ENCODE measurements at places on chromosomes 5 and 9.

GRCh38 chr5:29193972-29194371, 1999.5 kb upstream of the CDH6 start:
- DNase-seq, result no peak

DNA sequence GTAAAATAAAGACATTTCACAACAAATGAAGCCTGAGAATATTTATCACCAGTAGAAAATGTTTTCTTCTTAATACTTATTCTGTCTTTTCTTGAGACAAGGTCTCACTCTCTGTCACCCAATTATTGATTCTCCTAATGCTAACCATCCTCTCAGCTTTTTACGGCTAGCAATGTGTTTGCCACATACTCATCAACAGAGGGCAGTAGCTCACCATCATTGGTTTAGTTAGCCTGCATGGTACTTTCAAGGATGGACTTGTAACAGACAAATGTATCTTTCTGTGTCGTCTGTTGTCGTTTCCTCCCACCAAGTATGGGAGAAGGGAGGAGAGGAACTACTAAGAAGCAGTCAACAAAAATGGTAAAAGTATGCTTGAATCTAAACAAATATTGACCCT, 5.9 kb upstream of the ACO1 start:
- DNase-seq, result no peak

GRCh38 chr5:78046006-78046405, 248.5 kb downstream of the AP3B1 start:
- no peak for DNase-seq

DNA sequence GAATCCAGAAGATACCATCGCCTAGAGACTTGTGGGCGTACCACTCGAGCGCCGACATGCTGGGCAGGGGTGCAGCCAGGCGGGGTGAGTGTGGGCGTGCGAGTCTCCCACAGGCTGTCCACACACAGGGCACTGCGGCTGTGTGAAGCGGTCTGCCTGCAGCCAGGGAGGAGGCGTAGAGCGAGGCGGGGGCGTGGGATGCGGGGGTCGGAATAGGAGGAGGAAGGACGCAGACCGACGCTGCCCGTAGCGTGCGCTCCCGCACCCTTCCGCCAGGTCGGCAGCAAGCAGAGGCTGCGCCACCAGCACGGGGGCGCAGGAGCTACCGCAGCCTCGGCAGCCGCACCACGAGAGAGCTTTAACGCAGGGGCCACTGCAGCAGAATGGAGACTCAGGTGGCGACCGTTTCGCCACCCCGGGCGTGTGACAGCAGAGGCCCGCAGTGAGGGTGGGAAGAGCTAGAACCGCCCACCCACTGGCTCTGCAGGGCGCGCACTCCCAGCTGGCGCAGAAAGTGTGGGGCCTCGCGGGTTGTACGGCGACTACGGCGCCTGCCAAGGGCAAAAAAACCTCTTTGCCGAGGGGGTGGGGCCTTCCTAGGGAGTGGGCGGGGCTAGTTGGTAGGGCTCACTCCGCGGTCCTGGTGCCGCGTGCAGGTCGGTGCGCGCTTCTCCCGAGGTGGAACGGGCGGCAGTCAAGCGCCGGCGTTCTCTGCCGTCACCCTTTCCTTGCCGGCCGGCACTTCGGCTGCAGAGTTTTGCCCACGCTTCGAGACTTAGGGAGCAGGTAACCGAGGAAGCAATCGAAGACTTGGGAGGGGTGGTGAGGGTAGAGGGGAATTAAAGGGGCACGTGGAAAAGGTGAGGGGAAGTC, at the start of the genes MBLAC2 and POLR3G:
TSS of gene MBLAC2 (minus strand) at position 537 of the 873 bp plus-strand sequence. CDS start at position 58, 479 bp downstream.
TSS of gene POLR3G (plus strand) at position 630 of the 873 bp plus-strand sequence. CDS start 10,704 bp downstream, outside the sequence.
- DNase-seq, result peak; percentile 59

DNA sequence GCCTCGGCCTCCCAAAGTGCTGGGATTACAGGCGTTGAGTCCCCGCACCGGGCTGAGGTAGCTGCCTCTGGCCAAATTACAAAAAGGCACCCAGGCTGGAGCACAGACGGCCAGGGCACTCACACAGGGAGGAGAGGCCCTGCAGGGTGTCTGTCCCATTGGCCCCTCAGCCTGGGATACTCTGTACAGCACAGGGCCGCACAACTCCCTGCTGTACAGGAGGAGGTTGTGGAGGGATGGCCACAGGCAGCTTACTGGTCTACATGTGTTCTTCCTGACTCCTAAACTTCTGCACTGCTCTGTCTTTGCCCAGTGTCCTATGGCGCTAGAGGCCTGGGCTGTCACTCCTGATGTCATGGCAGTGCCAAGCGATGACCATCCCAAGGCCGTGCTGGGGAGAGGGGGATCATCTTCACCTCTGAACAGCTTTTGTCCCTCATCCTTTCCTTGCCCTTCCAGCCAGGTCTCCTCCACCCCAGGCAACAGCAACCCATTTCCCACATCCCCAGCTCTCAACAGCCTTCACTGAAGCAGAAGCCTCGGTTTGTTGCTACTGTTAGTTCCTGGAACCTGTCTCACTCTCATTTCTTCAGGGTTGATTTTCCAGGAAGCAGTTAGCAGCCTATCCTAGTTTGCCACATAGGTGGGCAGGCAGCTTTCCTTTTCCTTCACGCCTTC, 1.8 kb upstream of the CNOT6 start:
- no peak for DNase-seq

DNA sequence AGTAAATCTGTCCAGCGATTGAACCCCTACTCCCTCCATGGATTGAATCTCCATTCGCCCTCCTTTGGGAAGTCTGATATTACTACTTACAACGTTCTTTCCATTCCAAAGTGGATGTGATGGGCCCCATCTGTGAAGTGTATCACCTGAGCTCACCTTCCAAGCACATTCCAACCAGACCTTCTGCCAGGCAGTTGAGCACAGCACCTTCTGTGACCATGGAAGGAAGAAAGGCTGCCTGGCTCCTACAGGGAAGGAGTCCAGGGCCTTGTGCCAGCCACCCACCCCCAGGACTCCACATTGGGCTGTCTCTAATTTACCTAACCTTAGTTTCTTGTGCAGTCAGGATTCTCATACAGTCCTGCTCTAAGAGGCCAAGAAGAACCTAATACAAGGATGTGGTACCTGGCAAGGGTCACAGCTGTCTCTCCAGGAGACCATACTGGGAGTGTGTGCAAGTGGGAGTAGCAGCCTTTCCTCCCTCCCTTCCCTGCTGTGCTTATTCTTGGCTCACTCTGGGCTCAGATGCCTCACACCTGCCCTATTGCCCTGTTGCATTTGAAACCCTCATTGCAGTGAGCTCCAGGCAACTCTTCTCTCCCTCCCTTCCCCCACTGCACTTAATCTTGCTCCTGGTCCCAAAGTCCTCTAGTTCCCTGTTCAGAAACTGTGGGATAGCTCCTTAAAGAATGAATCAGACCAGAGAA, 116.1 kb downstream of the NRG2 start:
- DNase-seq, result no peak

GRCh38 chr5:178685386-178686059, 44.9 kb downstream of the ZNF354A start:
- DNase-seq, result no peak

DNA sequence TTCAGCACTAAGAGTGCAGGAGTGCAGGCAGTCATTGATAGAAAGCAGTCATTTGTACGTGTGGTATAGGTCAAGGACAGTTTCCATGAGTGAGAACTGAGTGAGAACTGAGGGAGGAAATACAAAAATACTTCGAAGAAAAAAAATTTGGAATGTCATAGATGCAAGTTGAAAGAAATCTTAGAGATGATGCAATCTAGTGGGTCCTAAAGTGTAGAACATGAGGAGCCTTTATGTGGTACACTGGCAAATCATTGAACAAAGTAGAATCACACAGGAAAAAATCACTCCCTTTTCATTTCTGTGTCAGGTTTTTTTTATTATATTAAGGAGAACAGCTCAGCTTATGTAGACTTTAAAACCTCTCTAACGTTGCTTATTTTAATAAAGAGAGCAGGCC, 26.4 kb upstream of the SLC1A1 start:
- DNase-seq, result no peak

DNA sequence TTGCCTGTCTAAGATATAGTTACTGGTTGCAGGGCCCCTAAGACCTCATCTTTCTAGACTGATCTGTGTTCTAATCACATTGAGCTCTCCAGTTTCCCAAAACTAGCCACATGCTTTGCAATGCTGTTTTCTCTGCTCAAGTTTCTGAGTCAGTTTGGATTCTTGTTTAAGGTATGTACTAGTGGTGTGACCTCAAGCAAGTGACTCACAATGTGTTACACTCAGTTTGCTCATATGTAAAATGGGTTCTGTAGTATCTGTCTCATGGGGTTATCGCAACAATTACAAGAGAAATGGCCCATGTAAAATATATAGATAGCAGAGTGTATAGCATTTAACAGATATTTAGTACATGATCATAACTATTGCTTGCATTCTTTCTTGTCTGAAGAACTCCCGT, 153.1 kb upstream of the ELL2 start:
- DNase-seq, result no peak

DNA sequence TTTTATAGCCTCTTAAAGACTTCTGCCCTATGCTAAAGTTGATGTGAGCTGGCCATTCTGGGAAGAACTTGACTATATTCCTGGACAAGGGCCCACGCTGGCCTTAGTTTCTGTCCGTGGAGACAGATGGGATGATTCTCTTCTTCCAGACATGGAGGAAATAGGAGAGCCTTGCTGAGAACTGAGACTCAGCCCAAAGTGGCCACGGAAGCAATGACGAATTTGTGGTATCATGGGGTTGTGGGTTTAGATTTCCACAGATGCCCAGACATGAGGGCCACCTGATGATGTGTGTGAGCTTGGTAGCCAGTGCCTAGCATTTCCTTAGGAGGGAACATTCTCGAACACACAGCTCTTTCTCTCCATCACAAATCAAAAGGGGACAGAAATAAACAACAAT, 309.1 kb downstream of the NSG2 start:
- no peak for DNase-seq

DNA sequence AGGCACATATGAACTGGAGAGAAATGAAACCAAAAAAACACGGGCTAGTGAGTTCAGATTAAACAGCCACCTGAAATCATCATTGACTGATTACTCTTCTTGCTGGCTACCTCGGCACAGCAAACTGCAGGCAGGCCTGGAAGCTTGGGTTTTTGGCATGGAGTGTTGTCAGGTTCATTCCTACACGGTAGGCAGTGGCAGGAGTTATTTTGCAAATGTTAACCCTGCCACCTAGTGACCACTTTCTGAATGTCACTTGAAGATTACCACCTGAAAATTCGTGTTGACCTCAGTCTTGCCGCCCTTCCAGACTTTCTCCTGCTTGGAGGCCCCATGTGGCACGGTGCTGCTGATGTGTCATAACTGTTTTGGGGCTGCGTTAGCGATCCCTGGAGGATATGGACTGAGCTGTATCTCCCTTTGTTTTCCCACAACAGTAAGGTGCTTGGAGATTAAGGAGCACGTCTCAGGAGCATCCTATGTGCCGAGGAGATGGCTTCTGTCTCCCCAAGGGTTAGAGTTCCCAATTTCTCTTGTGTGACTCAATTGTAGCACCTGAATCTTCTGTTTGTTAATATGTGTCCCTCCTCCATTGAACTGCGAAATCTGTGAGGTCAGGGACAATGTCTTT, 12.7 kb upstream of the CD180 start:
- DNase-seq, result no peak

DNA sequence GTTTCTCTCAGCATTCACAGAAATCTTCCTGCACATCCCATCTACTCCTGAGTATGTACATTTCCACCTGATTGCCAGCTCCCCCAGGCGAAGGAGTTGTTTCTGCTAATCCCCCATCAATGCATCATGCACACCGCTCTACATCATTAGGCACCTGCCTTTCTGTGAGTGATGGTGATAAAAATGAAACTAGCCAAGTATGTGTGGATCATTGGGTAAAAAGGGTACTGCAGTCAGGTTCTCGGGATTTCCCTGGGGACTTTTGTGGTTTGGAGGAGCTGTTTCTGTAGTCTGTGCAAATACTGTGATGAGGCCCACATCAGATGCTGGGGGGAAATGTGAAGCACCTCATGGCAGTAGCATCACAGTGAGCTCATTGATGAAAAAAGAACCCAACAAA, 30.4 kb downstream of the CAMK4 start:
- DNase-seq, result no peak

DNA sequence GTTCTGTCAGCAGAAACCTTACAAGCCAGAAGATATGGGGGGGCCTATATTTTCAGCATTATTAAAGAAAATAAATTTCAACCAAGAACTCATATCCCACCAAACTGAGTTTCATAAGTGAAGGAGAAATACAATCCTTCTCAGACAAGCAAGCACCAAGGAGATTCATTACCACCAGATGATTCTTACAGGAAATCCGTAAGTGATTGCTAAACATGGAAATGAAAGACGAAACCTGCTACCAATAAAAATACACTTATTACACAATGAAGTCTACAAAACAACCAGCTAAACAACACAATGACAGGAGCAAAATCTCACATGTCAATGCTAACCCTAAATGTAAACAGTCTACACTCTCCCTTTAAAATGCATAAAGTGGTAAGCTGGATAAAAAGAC, 17.8 kb upstream of the C9orf72 start:
- no peak for DNase-seq

DNA sequence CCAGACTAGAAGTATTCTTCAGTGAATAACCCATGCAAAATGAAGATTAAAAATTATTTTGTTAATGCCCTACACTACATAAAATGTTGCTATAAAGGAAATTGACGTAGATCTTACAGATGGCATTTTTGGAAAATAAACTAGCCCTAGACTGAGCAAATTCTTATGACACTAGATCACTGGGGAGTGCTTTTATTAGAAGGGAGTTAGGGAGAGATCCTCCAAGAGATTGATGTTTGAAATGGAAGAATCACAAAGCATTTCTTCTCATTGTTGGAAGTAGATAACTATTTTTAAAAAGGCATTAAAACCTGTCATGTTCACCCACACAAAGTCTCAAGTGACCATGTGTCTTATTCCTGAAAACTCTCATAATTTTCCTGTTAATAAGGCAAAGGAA, 351.1 kb upstream of the TLE4 start:
- DNase-seq, result no peak

- no peak for DNase-seq
These were observed 18.7 kb upstream of the SPATA31E1 start for GRCh38 chr9:87863882-87864465.

GRCh38 chr5:108516785-108517184, 134.9 kb upstream of the FBXL17 start:
- DNase-seq, result no peak

GRCh38 chr5:86008293-86008692, 609.4 kb upstream of the COX7C start:
- no peak for DNase-seq

DNA sequence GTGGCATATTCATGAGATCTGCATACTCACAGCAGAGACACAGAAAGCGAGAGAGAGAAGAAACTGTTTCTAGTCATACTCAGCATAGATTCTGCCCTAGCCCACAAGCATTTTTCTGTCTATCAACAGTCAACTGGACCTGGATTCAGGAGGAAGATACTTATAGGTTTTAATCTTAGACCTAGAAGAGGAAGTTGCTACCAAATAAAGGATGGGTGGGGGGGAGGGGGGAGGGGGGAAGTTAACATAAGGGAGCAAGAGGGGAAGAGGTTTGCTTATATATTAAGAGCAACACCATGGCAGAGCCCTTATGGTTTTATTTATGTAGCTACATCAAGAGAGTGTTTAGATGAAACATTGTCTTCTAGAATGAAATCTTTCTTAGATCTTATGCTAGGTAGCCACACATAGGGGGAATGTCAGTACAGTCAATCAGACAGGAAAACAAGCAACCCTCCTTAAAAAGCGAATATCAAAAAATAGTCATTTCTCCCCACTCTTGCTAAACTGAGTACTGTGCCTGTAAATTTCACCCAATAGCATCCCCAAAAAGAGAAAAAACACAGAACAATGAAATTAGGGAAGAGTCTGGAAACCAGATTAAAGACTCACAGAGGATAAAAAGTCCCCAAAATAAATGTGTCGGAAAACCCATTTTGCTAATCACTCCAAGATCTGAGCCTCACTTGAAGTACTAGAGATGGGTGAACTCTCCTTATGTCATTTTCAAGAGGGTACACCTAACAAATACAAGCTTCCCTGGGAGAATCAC, 192.7 kb upstream of the NR4A3 start:
- DNase-seq, result no peak

- no peak for DNase-seq
These were observed 31.4 kb upstream of the GDNF start for GRCh38 chr5:37871023-37871815.
